ENCODE measurements at places on chromosomes 11 and 22.

GRCh38 chr11:24653901-24654300 is 157.0 kb downstream of the LUZP2 start:
- no peak for DNase-seq

- no peak for DNase-seq
These were observed 794 bp upstream of the FXYD6 start for GRCh38 chr11:117877120-117877784.

GRCh38 chr22:31950226-31950625 is 5.9 kb downstream of the YWHAH start:
- no peak for DNase-seq

DNA sequence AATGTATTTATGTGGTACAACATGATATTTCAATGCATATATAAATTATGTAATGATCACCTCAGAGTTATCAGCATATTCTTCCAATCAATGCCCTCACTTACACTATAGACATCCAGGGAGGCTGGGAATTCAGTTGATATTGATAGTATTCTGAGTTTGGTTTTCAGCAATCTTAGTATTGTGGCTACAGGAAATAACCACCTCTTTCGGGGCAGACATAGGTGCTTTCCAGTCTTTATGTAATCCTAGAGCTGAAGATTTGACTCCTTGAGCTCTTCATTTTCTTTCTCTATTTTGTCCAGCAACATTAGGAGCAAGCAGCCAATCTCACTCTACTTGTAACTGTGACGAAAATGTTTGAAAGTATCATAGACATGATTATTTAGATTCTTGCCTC is 712.7 kb upstream of the KIRREL3 start:
- DNase-seq, result no peak

- no peak for DNase-seq
These were observed 5.1 kb downstream of the APBB1 start for GRCh38 chr11:6413791-6414201.

- no peak for DNase-seq
These were observed 77.0 kb downstream of the PRMT3 start for GRCh38 chr11:20464518-20464917.

DNA sequence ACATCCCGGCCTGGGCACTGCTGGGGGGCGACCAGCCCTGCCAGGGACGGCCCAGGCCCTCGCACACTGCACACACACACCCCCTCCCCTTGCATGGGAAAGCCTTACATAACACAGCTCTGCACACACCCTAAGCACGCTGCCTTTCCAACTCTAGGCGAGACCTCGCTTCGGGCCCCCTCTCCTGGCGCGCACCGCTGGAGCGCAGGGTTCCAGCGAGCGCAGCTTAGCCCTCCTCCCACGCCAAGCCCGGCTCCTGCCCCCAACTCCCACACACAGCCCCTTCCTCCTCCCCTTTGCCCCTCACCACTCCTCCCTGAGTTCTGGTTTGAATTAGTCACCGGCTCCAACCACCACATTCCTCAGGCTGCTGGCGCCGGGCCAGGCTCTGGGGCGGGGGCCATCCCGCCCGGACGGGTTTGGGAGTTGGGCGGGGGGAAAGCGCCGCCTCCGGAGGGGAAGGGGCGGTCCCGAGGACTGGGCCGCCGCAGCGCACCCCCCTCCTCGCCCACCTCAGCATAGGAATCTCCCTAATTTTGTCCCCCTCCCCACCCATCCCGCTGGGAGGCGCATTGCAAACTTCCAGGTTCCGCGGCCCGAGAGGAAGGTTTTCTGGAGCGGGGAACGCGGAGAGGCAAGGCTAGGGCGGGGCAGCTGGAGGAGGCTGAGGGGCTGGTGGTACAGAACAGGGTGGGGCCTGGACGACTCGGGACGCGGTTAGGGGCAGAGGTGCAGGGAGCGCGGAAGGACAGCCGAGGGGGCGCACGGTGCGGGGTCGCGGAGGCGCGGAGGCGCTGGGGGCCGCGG is 966 bp downstream of the AHNAK start:
- DNase-seq, result peak; percentile 47

DNA sequence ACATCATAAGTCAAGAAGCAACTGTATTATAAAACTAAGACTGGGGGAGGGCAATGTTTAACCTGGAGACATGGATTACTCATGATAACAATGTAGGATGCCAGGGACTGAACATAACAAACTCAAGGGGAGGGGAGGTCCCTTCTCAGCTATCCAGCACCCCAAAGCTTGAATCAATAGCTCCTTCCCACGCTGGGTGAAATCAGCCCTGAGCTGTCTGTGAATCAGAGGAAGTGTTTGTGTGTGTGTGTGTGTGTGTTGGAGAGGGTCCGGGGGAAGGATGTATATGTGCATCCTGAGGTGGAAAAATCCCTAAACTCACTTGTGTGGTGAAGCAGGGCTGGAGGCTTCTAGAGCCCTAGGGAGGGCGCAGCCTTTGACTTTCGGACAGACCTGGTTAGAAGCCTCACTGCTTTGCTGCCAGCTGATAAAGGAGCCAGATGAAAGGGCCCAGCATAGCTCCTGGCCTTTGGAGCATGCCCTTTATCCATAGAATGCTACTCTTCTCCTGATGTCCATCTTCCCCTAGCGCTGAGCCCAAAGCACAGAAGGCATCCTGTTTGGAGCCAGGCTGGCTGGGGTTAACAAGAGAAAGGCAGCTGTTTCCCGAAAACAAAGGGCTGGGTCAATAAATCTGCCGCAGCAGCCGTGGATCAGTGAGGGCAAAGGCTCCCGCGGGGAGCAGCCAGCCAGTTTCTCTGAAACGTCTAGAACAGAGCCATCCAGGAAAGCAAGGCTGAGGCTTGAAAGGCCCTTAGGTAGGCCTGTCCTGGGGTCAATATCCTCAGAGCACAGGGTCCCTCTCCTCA is 35.8 kb downstream of the TNKS1BP1 start:
- DNase-seq, result no peak

GRCh38 chr22:36196254-36197064 is 5.2 kb downstream of the APOL4 start:
- DNase-seq, result no peak

- DNase-seq, result no peak
These were observed 9.1 kb downstream of the SLC36A4 start for GRCh38 chr11:93188726-93189125.

DNA sequence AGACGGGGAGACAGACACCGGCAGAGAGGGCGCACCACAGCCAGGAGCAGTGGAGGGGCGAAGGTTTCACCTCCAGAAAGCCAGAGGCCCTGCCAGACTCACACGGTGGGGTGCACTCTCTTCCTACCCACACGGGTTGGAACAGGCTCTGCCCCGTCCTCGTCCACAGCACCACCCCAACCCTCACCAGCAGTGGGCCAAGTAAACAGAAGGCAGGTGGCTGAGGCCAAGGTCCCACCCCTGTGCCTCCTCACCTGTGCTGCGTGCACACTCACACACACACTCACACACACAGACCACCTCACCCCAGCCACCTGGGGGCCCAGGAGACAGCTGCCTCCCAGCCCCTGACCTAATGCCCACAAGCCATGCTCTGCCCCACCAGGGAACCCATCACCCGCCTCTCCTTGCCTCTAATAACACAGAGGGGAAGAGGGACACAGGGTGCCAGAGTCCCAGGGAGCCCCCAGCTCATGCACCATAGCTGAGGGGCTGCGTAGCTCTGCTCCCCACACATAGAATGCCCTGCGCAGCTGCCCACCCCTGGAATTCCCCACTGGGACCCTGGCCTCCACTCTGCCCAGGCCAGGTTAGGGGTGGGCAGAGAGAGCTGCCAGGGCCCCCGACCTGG is 3.1 kb downstream of the CYB5R3 start:
- DNase-seq, result no peak

- DNase-seq, result no peak
These were observed 109.8 kb downstream of the CD44 start for GRCh38 chr11:35248558-35249323.

GRCh38 chr11:111814557-111815320 is 48.5 kb upstream of the PPP2R1B start:
- DNase-seq, result no peak

DNA sequence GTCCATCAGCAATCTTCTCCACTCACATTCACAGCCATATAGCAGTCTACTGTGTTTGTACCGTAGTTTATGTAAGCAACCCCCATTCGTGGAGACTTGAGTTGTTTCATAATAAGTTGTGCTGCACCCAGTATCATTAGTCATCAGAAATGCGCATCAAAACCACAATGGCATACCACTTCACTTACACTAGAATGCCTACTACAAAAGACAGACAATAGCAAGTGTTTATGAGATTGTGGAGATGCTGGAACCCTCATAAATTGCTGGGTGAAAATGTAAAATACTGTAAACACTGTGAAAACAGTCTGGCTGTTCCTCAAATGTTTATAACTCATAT is 133.3 kb downstream of the ATXN10 start:
- DNase-seq, result no peak

DNA sequence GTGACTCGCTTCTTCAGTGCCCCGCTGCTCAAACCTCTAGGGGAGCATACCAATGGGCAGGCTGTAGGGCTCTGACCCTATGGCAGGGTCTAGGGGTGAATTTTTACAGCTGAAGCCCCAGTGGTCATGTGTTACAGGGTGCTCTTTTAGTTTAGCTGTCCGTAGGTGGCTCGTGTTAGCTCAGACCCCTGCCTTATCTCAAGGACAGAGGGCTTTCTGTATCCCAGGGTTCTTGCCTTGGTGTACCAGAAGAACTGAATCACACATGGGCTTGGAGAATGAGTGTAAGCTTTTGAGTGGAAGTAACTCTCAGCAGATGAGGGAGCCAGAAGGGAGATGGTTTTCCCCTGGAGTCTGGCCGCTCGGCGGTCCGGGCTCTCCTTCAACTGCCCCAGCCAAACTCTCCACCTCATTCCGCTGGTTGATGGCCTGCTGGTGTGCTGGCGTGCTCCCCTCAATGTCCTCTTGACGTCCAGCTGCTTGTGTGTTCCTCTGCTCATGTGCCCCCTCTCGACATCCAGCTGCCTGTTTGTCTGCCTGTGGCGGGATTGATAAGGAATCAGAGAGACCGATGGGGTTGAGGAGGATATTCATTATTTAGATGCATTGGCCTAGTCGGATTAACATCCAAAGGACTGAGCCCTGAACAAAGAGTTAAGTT is 37.5 kb downstream of the BIRC2 start:
- no peak for DNase-seq

DNA sequence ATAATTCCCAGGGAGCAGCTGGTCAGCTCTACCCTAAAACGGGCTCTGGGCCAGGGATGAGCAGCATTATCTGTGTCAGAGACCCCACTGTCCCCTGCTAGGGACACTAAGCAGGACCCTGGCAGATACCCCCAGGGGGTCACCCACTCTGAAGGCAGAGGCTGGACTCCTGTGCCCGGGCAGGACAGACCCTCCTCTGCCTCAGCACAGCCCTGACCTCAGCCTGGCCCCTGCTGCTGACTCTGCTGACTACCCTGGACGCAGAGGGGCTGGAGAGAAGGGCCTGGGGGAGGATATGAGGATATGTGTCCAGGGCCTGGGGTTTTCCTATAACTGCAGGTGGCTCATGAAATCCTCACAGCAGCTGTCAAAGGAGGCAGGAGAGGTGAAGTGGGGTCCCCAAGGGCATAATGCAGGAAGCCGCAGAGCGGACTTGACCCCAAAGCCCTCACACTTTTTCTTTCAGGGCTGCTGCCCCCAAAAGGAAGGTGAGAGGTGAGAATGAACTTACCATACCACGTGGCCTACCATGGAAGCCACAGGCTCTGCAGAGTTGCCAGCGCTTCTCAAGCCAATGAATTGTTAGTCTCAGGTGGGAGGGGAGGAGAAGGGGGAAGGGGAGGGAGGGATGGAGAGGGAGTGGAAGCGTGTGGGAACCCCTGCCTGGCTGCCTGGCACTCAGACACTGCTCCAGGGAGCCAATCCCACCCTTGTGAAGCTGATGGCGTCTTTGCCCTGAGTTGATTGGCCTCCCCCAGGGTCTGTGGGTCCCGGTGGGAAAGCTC is 76.7 kb upstream of the WNT11 start:
- no peak for DNase-seq

DNA sequence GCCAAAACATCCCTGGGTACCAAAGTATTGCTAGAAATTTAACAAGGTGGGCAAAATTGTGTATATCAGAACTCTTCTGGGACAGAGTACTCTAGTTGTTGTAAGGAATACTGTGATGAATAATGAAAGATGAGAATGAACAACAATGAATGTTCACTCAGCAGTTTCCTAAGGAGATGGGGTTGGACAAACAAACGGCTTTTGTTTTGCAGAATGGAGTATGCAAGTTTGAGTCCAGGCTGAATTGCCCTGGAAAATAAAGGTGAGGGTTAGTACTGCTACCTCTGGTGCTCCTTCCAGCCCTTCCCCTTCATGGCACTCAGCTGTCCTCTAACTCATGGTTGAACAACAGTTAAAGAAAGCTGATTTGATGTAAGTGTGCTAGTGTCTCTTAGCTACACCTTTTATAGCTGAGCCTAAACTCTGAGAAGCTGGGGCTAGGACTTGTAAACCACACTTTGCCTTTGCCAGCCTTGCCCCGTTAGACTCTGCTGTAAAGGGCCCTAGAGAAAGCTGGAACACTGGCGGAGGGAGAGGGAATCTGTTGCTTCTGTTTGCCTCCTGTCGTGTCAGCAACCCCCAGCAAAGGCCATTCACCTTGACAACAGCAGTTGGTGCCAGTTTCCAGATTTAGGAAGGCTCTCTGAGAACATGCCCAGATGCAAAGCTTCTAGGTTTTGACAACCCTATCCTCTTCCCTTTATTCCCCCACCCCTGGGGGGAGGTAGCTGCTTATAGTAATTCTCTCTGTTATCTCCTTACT is 41.2 kb upstream of the POLD3 start:
- no peak for DNase-seq

GRCh38 chr11:66150725-66151124 is 80.7 kb downstream of the PACS1 start:
- no peak for DNase-seq

- no peak for DNase-seq
These were observed 11.4 kb upstream of the ARHGEF17 start for GRCh38 chr11:73296501-73297230.

DNA sequence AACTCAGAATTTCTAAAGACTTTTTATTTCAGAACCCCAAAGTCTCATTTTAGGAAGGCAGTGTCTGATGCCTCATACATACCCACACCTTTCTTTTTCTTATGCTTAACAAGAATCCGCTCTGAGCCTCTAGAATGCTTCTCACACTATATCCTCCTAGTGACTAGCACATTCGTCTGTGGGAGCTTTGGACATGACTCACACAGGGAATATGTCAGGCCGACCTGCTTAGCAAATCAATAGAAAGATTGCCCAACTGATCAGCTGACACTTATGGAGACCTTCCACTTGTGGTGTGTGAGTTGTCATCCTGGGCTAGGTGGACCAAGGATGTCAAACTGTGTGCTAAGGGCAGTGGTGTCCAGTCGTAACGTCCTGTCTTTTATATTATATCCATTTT is 129.9 kb upstream of the TTC12 start:
- no peak for DNase-seq

GRCh38 chr11:103662880-103663279 is 373.6 kb upstream of the DDI1 start:
- no peak for DNase-seq

DNA sequence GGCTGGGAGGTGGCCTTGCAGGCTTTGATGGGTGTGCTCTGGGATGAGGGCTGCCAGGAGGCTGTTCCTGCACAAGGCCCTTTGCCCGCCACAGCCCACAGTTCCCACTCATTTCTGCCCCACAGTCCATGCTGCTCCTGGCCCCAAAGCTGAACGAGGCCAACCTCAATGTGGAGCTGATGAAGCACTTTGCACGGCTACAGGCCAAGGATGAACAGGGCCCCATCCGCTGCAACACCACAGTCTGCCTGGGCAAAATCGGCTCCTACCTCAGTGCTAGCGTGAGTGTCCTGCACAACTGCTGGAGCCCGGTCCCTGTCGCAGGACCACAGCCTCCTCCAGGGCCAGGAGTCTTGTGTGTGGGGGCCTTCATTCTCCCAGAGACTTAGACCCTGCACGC is 10.2 kb downstream of the SCYL1 start:
- no peak for DNase-seq
